Renal cortical epithelial cell (primary cell): ENCODE measurements at places on chromosomes 1 and 21. TPM values are rescaled to one million over a fixed set of nuclear protein-coding genes. Genes with fewer than 3 reads are reported as not detected.

The UAP1 gene
- 55.3 and 155 TPM in 2 replicates for total RNA-seq

The PLD5 gene
- 1.7 and 2.1 TPM in 2 replicates for total RNA-seq

The RAB7B gene
- 1.1 and 1.2 TPM in 2 replicates for total RNA-seq

The PCAT6 gene
- 0.40 TPM in 1 of 2 replicates, not detected in the other for total RNA-seq

The ATP6V1G3 gene
- total RNA-seq = not detected in 2 replicates
